ENCODE measurements at places on chromosomes 1 and 21.

- DNase-seq, result no peak
These were observed 12.4 kb upstream of the GPR61 start for GRCh38 chr1:109527098-109527811.

DNA sequence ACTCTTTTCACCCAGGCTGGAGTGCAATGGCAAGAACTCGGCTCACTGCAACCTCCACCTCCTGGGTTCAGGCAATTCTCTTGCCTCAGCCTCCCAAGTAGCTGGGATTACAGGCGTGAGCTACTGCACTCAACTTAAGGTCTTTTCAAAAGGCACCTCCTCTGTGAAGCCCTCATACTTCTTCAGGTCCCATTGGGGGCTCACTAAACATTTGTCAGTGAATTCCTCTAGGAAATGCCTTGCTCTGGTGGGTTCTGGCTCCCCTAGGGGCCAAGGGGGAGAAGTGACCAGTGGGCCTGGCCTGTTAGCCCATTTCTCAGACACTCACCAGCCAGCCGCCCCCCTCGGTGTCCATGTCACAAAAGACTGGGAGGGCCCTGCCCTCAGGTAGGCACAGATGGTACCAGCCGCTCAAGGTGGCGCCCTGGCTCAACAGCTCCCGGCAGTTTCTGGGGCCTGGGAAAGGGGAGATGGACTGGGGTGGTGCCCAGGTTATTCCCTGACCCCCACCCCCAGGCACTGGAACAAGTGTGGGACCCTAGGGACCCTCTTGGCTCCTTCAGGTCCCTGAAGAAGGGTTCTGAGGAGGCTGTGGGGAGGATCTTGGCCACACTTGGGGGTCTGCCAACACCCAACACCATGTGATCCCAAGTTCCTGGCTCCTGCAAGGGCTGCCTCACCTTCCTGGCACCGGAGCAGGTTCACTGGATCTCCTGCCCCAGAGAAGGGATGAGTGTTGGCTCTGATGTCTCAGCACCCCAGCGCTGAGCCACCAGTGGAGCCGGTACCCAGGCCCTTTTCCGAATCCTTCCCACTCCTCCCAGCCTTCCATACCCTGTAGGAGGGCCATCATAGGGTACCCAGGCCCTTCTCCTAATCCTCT is 1.6 kb downstream of the FCN3 start:
- DNase-seq, result no peak

GRCh38 chr1:64663668-64664067 is 81.2 kb upstream of the RAVER2 start:
- no peak for DNase-seq

DNA sequence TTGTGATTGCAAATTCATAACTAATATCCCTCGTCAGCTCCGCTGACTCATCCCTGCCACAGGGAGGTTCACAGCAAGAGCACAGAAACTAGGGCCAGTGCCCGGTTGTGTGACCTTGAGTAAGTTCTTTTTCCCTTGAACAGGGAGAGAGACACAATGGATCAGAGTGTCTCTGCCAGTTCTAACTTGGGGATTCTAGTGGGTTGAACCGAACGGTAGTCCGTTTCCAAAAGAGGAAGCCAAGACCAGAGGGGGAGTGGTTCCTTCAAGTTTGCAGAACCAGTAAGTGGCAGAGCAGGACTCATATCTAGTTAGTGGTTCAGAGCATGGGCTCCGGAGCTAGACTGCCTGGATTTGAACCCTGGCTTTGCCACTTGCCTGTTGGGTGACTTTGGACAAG is 4.9 kb upstream of the SHISA4 start:
- DNase-seq, result no peak

DNA sequence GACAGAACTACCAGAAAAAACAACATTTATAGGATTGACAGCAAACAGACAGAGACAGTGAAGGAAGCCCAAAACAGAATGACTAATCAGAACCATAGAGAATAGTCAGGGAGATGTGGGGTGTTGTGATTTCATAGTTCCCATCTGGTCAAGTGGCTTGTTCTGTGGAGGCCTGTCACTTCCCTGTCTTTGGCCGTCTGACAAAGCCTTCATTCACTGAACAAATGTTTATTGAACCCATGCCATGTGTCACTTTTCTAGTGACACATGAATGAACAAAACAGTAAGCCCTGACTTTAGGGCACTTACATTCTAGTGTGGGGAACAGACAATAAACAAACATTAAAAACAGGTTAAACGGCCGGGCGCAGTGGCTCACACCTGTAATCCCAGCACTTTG is 3.2 kb upstream of the SRRM1 start:
- DNase-seq, result no peak

- no peak for DNase-seq
These were observed 25.1 kb downstream of the IGFN1 start for GRCh38 chr1:201215531-201216357.

- DNase-seq, result no peak
These were observed 6.5 kb upstream of the DR1 start for GRCh38 chr1:93339171-93339697.

DNA sequence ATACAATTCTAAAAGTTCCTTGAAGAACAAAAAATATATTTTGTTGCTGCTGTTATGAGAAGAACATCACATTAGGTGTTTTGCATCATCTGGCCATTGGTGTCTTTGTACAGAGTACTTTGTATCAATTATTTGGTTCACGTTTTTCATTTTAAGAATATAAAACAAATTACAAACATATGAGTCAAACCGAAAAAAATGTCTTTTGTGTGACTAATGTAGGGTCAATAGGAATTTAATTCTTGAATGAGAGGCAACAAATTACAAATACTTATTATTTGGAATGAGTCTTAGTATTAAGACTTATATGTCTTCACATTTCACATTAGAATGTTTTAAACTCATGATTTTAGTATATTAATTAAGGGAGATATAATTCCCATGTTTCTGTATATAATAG is 54.8 kb downstream of the NR5A2 start:
- DNase-seq, result no peak

DNA sequence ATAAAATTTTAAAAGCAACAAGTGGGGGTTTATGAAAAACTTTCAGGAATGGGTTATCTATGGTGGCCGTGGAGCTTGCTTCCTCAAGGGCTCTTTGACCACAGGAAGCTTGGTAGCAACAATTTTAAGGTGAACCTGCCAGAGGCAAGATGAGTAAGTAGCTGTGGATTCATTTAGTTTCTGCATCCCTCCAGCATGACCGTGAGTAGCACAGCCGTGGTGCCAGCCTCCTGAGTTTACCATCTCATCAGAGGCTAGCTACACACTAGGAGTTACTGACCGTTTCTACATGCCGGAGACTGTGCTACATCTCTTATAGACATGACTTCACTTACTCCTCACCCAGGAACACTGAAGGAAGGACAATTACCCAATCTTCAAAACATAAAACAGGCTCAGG is 30.1 kb upstream of the PLEKHG5 start:
- no peak for DNase-seq

DNA sequence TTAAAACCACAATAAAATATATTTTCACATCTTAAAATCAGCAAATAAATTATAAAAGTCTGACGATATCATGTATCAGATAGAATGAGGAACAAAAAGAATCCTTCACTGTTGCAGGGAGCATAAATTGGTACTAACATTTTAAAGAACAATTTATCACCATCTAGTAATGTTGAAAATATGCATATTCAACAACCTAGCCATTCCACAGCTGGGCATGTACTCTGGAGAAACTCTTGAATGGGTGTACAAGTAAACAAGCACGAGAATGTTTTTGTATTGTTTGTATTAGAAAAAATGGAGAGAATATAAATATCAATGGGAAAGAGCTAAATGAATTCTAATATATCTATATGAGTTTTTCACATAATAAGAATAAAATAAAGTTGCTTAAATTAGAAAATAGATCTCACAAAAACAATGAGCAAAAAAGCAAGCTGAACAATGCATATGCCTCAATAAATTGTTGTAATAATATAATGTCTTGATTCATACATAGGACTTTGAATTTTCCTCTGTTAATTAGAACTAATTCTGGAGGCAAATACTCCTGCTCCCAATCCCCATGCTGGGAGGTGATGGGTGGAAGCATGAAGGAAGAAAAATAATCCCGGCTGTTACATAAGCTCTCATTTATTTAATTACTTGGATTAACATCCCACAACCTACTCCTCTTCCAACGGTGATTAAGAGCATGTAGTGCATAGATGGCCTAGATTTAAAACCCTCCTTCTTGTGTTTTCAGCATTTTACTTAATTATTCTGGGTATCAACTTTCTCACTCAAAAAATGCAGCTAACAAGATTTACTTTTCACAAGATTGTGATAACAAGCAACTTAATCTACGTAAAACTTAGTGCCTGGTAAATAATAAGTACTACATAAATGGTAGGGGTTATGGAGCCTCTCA is 5.5 kb upstream of the FMO2 start:
- DNase-seq, result no peak

GRCh38 chr21:46555225-46555617 is 49.7 kb downstream of the S100B start:
- DNase-seq, result no peak

- DNase-seq, result no peak
These were observed 245.4 kb downstream of the PBX1 start for GRCh38 chr1:164804366-164804765.

- no peak for DNase-seq
These were observed 34.4 kb downstream of the FH start for GRCh38 chr1:241485145-241485544.

DNA sequence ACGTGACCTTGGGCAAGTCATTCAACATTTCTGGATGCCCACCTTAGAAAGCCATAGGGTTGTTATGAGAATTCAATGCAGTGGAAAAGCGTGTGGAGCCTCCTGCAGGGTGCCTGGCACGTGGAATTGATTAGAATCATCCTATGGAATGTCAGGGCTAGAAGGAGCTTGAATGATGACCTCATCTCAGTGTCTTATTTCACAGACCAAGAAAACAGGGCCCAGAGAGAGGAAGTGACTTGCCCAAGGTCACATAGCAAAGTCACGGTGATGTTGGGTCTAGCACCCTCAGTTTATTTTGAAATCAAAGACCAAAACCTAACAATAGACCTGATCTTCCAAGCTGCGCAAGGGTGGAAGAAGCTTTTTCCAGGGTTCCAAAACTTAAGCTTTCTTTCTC is 6.0 kb downstream of the TRABD2B start:
- DNase-seq, result no peak

DNA sequence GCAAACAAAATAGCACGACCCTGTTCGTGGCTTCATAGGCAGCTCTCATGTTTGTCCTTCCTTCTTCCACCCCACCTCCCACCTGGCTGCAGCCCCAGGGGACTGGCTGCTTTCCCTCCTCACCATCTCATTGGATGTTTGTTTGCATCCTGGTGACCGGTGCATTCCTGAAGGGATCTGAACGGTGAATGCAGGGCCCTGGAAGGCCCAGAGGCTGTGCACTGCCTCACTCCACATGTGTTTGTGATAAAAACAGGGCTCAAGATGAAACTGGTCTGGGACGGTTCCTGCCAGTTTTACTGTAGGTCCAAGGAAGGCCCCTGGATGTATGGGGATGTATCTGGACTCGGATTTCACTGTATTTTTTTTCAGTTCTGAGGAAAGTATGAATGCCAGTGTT is 42.8 kb downstream of the CNN3 start:
- DNase-seq, result no peak

DNA sequence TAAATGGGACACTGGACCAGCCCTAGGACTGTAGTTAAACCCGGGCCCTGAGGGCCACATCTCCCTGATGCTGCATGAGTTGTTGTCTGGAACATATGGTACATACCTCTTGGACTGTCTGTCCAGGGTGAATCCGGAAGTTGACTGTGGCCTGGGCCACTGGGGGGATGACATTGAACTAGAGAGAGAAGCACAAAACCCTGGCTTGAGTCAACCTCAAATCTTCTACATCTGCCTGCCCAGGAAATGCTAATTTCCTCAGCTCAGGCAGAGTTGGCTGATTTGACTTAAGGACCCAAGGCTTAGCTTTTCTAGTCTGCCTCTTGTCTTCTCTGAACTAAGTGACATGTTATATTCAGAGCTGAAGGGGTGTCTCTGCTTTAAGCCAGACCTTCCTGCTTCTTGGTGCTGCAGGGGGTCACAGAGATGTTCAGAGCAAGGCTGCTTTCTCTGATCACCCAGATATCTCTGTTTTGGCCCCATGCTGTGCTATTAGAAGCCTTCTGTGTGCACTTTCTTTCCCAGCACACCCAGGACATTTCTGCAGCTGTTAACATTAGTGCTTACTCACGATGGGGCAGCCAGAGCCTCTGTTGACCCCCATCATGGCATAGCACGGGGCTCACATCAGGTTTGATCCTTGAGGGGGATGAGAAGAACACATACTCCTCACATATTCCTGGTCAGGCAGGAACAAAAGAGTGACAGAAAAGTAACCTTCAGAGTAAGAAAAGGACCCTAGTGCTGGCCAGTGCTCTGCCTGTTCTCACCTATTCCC is 9.6 kb downstream of the PM20D1 start:
- DNase-seq, result no peak

DNA sequence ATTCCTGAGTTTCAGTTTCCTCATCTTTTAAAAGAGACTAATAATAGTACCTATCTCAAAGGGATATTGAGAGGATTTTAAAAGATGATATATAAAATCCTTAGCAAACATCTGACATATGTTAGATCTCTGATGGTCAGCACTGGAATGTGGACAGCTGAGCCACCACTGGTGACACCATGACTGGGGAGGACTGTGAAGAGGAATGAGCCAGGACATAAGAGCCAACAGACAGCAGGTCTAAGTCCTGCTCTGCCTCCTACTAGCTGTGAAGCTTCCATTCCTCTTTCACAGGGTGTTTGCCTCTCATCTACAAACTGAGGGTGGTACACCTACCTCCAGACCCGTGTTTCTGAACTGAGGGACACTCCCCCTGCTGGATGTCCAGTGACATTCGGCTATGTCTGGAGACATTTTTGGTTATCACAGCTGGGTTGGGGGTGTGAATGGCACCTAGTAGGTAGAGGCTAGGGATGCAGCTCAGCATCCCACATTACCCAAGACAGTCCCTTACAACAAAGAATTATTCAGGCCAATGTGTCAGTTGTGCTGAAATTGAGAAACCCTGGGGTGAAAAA is 109.1 kb upstream of the OLIG2 start:
- no peak for DNase-seq

DNA sequence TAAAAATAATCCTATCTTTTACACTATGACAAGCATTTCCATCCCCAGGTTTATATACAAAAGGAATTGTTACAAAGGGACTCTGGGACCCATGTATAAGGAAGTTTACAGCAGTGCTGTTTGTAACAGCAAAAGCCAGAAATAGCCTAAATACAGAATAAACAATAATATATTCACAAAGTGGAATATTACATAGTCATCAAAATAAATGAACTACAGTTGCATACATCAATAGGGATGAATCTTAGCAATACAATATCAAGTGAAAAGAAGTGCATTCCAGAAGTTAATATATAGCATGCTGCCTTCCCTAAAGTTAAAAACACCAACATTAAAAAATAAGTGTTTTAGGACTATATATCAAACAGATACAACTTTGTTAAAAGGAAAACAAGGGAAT is 77.3 kb downstream of the EDEM3 start:
- DNase-seq, result no peak

GRCh38 chr1:219352961-219353651 is 179.4 kb downstream of the LYPLAL1 start:
- DNase-seq, result no peak

- no peak for DNase-seq
These were observed 109.0 kb downstream of the HIVEP3 start for GRCh38 chr1:41809692-41810091.
